ENCODE measurements at places on chromosomes 12 and 14. TPM values are rescaled to one million over a fixed set of nuclear protein-coding genes. Genes with fewer than 3 reads are reported as not detected.
A peak's percentile ranks its signal among the peaks of the same experiment; 100 is the strongest.

DNA sequence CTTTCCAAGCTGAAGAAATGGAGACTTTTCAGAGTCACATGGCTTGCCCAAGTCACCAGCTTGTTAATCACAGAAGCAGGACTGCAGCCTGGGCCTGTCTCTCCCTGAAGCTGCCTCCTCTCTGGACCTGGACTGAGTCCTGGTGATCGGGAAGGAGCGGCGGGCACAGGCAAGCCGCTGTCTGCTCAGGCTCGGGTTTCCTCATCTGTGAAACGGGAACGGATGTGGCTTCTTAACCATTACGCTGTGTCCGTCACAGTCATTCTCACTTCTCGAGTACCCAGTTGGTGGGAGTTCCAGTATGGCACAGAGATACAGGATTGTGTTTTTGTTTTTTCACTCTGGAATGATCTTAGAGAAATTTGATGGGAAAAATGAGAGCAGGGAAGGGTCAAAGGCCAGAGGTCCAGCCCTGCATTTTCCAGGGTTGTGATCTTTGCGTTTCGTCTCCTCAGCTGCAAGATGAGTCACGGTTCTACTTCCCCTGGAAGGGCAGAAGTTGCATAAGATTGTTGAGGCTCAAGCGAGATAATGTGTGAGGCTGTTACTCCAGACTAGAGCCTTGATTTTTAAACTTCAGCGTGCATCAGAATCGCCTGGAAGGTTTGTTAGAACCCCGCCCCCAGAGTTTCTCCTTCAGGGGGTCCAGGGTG, 7.6 kb upstream of the LRTM2 start:
- H3K27me3 ChIP-seq = peaks cover 11% of the 10 kb centered on the region
- no peak overlapping the region for H3K4me3 ChIP-seq
- no peak for DNase-seq
- no peaks in the 10 kb centered on the region for H3K36me3 ChIP-seq
- H3K4me1 ChIP-seq = no peaks in the 10 kb centered on the region
- H3K27ac ChIP-seq = no peak overlapping the region

Gene NRL
- total RNA-seq = 3.4 TPM

DNA sequence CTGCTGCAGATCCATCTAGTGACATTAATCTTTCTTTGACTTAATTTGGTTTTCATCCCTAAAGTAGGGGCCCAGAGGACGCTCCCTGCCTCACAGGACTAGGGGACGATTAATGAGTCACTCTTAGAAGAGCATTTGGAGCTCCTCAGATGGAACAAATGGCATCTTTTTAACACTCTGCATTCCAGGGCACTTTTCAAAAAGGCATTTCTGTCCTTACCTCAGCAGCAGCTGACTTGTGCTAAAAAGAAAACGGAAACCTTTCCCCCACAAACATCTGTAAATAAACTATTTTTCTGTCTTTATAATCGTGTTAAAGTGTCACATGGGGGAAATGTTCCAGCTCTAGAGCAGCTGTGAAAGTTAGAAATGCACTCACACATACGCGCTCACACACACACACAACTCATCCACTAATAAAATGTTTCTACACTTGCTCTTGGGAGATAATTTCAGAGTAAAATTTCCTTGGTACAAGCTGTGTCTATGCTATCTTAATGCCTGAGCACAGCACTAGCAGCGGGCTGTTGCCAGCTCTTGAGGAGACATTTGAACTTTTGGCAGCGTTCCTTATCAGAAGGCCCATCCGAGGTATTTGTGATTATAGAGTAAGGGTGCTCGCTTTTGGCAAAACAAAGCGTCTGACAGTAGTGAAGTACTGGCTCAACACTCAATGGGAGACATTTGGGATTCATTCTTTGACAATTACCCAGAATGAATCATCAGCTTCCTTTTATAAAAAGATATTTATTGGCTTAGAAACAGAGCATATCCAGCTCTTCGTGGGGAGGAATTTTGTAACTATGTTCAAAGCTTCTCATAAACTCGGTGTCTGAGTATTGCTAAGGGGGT, 141.3 kb downstream of the PLXNC1 start:
- H3K27ac ChIP-seq = no peak overlapping the region
- no peaks in the 10 kb centered on the region for H3K27me3 ChIP-seq
- no peak overlapping the region for H3K4me3 ChIP-seq

Gene NANOG
- total RNA-seq = not detected

Gene ADCY6
- total RNA-seq = not detected

DNA sequence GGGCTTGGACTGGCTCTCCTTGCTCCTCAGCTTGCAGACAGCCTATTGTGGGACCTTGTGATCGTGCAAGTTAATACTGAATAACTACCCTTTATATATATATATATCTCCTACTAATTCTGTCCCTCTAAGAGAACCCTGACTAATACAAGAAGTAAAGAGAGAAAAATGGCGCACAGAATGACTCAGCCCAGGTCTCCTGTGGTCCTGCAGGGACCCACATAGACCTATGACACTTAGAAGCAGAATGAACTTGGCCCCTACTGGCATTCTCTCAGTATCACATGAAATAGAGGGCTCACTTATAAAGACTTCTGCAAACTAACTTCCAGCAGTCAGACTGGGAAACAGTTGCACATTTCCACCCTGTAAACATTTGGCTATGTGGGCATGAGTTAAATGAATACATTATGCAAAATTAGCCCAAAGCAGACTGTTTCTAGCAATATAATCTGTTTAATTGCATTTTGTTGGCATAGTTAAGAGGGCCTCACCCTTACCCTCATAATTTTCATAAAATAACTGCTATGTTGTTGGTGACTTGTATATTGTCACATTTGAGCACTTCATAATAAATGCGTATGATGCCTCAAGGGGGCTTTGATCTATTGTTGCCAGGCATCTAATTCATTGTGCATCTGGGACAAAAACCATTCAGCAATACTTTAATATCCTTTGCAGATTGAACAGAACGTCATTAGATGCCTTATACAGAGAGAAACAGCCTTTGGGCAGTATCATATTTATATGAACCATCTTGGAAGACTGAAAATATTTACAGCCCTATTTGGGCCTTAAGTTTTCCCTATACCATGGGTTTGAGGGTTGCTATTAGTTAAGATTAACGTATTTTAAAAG, 349.7 kb upstream of the DIO2 start:
- no peak overlapping the region for H3K27ac ChIP-seq
- H3K27me3 ChIP-seq = no peaks in the 10 kb centered on the region
- no peak overlapping the region for H3K4me3 ChIP-seq

Gene CLEC9A
- not detected for total RNA-seq

DNA sequence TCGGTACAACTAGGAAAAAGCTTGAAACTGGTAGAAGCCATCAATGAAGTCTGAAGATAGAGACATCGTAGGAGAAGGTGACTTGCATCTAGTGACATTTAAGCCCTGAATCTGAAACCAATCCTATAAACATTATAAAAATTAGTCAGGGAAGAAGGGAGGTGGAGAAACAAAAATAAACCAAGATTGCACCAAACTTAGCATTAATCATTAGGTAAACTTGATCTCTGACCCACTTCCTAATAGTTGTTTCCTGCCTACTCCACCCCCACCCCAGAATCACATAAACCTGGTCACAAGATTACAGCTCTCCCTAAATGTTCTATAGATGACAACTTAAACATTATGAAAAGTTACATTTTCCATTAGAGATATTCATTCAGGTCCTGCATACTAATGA, 40.4 kb downstream of the TSPAN19 start:
- no peak overlapping the region for H3K4me3 ChIP-seq
- no peaks in the 10 kb centered on the region for H3K36me3 ChIP-seq
- no peak overlapping the region for H3K27ac ChIP-seq
- DNase-seq = no peak

GRCh38 chr12:120474616-120474960, 5.0 kb upstream of the SRSF9 start:
- H3K27ac ChIP-seq = no peak overlapping the region
- H3K27me3 ChIP-seq = no peaks in the 10 kb centered on the region
- H3K4me3 ChIP-seq = no peak overlapping the region
- H3K4me1 ChIP-seq = peaks cover 7% of the 10 kb centered on the region
- DNase-seq = no peak

- H3K27me3 ChIP-seq = no peaks in the 10 kb centered on the region
- DNase-seq = no peak
- H3K4me1 ChIP-seq = peaks cover 35% of the 10 kb centered on the region
- H3K27ac ChIP-seq = peak overlapping the region; percentile 93
Measured at GRCh38 chr12:88036353-88036965, 7.3 kb upstream of the C12orf50 start.

DNA sequence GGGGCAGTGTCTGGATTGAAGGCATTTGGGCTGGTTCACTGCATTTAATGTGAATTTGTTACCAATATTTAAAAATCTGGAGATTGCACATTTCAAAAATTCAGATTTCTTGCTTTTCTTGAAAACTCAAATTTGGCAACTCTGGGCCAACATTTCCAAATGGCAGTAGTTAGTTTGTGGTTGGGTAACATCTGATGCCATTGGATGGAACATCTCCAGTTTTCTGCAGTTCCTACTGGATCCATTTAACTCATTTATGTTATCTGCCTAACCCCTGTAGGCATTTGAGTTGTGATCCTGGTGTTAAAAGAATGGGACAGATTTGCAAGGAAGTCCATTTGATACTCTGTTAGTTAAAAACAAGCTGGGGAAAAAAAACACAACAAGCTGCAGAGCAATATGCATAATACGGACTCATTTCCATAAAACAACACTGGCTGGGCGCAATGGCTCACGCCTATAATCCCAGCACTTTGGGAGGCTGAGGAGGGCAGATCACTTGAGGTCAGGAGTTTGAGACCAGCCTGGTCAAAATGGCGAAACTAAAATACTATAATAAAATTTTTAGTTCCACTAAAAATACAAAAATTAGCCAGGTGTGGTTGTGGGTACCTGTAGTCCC, 7.9 kb downstream of the EIF2B2 start:
- H3K4me3 ChIP-seq = no peak overlapping the region
- no peaks in the 10 kb centered on the region for H3K27me3 ChIP-seq
- H3K27ac ChIP-seq = no peak overlapping the region
- no peak for DNase-seq
- peaks cover 20% of the 10 kb centered on the region for H3K4me1 ChIP-seq

Gene SSPN
- not detected for total RNA-seq

DNA sequence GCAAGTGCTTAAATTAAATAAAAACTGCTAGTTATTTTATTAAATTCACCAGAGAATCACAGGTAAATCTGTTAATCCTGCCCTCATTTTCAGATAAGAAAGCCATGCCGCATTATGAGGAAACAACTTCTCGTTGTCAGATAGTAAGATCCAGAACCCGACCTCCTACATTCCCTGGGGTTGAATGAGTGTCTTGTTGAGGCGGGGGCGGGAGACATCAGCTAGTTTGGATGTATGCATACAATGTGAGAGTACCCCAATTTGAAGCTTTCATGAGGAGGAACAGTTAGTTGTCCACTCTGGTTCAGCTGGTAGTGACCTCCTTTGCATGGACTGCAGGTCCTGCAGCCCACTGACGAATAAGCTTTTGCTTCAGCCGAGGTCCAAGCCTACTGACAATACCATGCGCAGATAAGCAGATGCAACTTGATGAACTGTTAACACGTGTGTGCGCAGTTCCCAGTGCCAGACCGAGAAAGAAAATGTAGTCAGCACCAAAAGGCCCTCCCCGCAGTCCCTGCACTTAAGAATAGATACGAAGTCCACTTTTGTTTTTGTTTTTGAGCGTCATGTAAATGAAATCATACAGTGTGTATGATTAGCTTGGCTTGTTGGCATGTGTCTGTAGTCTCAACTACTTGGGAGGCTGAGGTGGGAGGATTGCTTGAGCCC, 34.9 kb downstream of the EVL start:
- peak overlapping the region; percentile 49 for H3K27ac ChIP-seq
- DNase-seq = no peak
- peaks cover 54% of the 10 kb centered on the region for H3K36me3 ChIP-seq
- peaks cover 81% of the 10 kb centered on the region for H3K4me1 ChIP-seq
